ENCODE measurements at places on chromosomes 1 and 21. TPM values are rescaled to one million over a fixed set of nuclear protein-coding genes. Genes with fewer than 3 reads are reported as not detected.

The SLAMF1 gene
- not detected for total RNA-seq

GRCh38 chr1:112502826-112503225 lies 5.9 kb upstream of the WNT2B start:
- no peak overlapping the region for H3K27ac ChIP-seq
- no peaks in the 10 kb centered on the region for H3K27me3 ChIP-seq
- DNase-seq = peak; percentile 67

The TEX50 gene
- not detected for total RNA-seq

The CD1D gene
- not detected for total RNA-seq

The NGF gene
- total RNA-seq = 27.1 TPM

- no peak overlapping the region for H3K4me3 ChIP-seq
- DNase-seq = no peak
- H3K27ac ChIP-seq = no peak overlapping the region
- peaks cover 44% of the 10 kb centered on the region for H3K4me1 ChIP-seq
- H3K36me3 ChIP-seq = no peaks in the 10 kb centered on the region
Measured at GRCh38 chr1:91606546-91607078, 106.0 kb downstream of the CDC7 start.

Data from GM23248 (cell line).